Activated CD8-positive, alpha-beta memory T cell treated with anti-CD3 and anti-CD28 coated beads for 1 hour (primary cell): ENCODE measurements at places on chromosomes 4 and X.

- DNase-seq, result no peak
Observed at GRCh38 chr4:16443504-16444088, 217.3 kb upstream of the TAPT1 start.

- DNase-seq, result no peak
Observed at GRCh38 chrX:108439961-108440696, 491 bp downstream of the COL4A5 start.

GRCh38 chr4:151408630-151409469 lies at the start of gene FHIP1A:
Gene FHIP1A, plus strand, starts transcription at chr4:151409176. Its CDS starts 157,084 bp downstream, at chr4:151566260.
- peak; percentile 44 for DNase-seq

DNA sequence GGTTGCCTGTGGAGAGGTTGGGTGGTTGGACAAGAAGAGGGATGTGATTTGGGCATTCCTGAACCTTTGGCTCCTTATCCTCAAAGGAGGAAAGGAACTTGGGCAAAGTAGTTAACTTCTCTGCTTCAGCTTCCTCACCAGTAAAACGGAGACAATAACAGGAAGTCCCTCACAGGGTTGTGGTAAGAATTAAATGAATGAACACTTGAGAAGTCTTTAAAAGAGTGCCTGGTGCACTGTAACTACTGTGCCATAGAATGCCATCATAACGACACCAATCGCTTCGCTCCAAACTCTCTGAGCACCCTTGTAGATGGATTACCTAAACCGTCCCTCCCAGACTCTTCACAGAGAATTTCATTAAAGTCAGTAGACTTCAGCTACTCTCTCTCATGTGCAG lies 10.5 kb downstream of the ZCCHC18 start:
- no peak for DNase-seq

GRCh38 chr4:98433691-98434090 lies 172.5 kb downstream of the RAP1GDS1 start:
- DNase-seq, result no peak

- DNase-seq, result no peak
Observed at GRCh38 chr4:118284169-118284568, 68.6 kb downstream of the PRSS12 start.

GRCh38 chr4:84481077-84481859 lies 17.8 kb downstream of the NKX6-1 start:
- DNase-seq, result no peak

DNA sequence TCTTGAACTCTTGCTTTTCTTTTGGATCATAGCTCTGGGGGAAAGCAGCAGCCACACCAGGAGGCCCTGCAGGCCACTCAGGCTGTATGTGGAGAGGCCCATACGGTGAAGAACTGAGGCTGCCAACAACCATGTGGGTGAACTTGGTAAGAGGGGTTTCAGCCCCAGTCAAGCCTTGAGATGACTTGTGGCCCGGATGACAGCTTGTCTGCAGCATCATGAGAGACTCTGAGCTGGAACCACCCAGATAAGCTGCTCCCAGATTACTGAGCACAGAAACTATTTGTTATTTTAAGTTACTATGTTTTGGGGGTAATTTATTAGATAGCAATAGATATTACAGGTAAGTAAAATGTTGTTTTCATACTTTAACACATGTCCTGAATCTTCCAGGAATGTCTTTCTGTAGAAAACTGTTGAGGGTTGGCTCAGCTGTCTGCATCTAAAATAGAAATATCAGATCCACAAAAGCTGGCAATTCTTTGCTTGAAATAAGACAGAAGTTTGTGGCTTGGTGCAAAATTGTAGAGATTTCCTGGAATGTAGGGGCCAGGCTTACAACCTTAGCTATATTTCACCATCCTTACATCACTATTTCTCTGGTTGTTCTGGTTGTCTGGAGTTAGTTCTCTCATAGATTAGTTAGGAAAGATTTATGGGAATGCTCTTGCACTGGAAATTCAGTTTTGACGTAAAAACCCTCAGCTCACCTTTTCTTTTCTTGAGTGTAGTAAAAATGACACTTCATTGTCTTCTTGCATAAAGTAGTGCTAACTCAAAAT lies 272.1 kb downstream of the RAPGEF2 start:
- DNase-seq, result no peak

- no peak for DNase-seq
Observed at GRCh38 chr4:120175272-120175671, 108.6 kb upstream of the MAD2L1 start.

GRCh38 chr4:56752985-56753384 lies 68.5 kb downstream of the SPINK2 start:
- no peak for DNase-seq

DNA sequence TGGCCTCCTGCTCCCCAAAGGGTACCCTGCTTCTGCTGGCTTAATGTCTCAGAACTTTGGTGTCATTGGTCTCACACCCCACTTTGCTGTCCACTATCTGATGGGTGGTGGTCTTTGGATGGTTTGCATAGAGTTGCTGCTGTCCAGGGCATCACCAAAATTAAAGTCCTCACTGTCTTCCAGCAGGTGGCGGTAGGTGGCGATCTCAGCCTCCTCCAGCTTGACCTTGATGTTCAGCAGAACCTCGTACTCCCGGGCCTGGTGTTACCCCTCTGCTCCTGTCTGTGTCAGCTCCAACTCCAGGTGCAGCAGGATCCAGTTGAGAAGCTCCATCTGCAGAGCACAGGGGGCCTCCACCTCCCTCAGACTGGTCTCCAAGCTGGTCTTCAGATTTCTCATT lies 1169.5 kb upstream of the PABPC4L start:
- no peak for DNase-seq

GRCh38 chrX:63929608-63930007 lies 144.6 kb upstream of the ARHGEF9 start:
- no peak for DNase-seq

DNA sequence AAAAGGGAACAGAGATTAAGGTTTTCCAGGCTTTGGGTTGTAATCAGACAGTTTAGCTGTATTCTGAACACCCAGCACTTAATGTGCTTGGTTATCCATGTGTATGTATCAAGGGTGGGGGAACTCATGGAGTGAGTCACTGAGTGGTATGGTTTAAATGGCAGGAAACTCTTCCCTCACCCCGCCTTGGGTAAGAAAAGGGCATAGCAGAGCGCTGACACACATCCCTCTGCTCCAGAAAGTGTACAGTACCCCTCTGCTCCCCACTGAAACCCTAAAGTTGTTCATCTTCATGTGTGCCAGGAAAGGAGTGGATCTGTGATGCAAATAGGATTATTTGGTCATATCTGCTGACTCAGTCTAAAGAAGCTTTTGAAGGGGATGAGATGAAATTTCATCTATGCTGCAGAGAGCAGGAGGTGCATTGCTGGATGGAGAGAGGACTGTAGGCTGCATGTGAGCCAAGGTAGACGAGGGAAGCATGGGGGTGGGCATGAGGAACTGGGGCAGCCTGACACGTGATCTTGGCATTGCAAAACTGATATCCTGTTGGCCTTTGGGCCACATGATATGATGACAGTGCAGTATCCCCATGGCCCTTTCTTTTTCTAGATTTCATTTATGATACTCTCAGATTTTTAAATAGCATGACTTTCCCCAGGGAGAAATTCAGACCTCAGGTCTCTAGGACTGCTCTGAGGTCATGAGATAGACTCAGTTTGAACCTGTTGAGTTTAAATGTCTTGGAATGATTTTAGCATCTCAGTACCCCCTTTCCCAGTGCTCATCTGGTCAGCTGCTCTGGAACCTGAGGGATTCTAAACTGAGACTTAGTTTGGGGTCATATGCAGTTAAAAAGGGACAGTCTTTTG lies 84.8 kb downstream of the TMEM164 start:
- DNase-seq, result no peak

DNA sequence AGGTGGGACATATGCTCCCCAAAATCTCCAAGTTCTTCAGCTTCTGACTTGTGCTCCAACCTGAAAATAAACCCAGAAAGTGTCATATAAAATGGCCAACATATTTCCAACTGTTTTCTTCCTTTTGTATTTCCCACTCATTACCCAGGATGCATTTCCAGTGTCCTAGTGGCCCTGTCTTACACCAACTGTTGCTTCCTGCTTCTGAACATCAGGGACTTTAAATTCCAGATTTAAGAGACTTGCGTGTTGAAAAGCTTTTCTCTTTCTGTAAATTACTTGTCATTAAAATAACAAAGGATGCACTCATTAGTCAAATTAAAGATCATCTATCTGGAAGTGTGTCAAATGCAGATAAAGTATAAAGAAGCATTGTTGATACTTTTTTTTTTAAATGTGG lies 19.9 kb downstream of the MID1 start:
- DNase-seq, result no peak

GRCh38 chr4:120685756-120686278 lies 236.7 kb downstream of the PRDM5 start:
- DNase-seq, result no peak

GRCh38 chrX:71254092-71254963 lies at the start of gene ZMYM3:
Gene ZMYM3, minus strand, starts transcription at chrX:71254140. Its CDS starts 885 bp downstream, at chrX:71253255.
- DNase-seq, result peak; percentile 57

DNA sequence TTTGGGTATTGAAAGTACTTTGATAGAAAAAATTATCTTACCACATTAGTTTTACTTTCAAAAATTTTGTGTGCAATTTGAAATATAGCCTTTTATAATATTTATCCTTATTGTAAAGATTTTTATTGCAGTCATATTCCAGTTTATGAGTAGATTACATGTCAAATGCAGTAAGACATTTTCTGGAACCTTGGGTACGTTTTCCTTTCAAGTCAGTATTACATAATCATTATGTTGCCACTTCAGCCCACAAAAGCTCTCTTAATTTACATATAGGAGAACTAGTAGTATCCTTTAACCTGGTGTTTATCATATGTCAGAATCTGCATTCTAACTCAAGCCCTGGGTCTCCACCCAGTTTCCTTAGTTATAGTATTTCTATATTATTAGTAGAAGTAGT lies 98.5 kb downstream of the CENPC start:
- DNase-seq, result no peak

DNA sequence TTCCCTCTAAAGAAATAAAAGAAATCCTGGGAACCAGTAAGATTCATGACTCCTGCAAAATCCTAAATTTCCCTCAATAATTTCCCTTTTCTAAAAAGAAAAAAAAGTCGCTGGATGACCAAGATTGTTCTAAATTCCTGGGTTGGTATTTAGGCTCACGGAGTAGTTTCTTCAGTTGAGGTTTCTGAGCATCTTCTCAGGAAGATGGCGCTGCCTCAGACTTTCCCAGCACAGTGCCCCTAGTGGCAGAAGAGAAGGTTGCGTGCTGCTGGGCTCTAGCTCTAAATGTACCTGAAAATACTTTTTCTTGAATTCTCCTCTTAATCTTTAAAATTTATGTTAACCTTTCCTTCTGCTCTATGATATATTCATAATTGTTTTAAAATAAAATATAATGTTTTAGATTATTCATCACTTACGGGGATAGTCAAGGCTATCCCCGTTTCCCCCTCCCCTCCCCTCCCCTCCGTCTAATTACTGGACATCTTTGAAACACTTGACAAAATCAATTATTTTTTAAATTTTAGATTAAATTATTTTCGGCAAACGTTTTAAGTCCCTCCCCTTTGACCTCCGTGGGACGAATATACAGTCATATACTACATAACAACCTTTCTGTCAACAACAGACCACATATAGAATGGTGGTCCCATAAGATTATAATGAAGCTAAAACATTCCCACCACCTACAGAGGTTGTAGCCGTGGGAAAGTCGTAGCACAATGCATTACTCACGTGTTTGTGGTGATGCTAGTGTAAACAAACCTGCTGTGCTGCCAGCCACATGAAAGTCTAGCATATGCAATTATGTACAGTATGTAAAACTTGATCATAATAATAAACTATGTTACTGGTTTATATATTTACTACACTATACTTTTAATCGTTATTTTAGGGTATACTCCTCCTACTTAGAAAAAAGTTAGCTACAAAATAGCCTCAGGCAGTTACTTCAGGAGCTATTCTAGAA lies 41.0 kb upstream of the GATB start:
- peak; percentile 40 for DNase-seq

DNA sequence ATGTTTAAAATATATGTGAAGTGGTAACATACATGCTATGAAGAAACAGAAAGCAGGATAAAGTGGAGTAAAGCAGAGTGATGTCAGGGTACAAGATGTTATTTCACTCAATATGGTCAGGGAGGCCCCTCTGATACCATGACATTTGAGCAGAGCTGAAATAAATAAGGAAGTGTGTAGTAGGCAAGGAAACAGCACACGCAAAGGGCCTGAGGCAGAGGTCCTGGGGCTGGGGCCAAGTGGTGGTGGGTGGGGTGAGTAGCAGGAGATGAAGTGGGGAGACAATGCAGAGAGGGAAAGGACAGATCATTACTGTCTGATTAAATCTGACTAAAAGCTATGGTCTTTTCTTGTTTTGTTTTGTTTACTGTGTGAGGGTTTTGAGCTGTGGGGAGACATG lies 61.1 kb downstream of the FAM13A start:
- no peak for DNase-seq

GRCh38 chrX:22093550-22093949 lies 61.4 kb downstream of the PHEX start:
- no peak for DNase-seq

DNA sequence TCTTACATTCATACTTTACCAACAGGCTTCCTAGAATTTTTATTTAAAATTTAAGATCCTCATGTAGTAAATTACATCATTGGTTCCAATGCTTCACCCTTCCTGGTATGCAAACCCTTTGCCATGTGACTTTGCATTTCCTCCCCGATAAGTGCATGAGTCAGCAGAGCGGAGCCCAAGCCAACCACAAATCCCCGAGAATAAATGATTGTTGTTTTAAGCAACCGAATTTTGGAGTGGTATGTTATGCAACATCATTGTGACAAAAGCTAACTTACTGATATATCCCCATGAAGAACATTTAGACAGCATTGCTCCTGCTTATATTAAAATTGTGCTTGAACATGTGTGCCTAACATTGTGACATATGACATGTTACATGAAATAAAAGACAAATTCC lies 199.4 kb upstream of the DDX53 start:
- DNase-seq, result no peak

DNA sequence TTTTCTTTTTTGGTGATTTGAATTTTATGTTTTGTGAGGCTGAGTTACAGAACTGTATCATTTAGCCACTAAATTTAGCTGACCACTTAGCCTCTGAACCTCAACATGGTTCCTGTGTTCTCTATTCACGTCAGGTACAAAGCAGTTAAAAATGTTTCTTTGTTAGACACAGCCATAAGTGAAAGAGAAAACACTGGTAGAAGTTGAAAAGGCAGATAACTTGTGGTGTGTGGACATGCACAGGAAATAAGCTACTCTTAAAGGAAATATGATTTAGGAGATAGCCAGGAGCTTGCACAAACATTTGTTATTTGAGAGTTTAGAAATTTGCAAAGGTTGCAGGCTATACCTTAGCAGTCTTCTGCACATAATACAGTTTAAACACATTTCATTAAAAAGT lies 171.0 kb upstream of the RPS6KA3 start:
- no peak for DNase-seq

DNA sequence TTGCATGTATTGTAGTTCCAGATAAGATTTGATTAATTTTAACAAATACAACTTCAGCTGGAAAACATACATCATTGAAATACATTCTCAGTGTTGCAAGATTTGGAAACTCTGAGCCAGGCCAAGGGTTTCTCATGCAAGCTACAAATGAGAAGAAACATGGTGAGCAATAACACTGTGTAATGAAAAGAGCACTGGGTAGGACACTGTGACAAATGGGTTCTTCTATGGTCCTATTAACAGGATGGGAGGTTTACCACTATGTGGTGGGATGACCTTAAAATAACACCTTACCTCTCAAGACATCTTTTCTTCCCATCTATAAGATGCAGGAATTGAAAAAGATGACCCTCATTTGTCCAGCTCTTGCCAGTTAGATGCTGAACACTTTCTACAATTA lies 19.6 kb upstream of the NDNF start:
- no peak for DNase-seq

GRCh38 chr4:151600432-151600831 lies 160.4 kb downstream of the GATB start:
- no peak for DNase-seq
